ENCODE measurements at places on chromosomes 13 and 19.

DNA sequence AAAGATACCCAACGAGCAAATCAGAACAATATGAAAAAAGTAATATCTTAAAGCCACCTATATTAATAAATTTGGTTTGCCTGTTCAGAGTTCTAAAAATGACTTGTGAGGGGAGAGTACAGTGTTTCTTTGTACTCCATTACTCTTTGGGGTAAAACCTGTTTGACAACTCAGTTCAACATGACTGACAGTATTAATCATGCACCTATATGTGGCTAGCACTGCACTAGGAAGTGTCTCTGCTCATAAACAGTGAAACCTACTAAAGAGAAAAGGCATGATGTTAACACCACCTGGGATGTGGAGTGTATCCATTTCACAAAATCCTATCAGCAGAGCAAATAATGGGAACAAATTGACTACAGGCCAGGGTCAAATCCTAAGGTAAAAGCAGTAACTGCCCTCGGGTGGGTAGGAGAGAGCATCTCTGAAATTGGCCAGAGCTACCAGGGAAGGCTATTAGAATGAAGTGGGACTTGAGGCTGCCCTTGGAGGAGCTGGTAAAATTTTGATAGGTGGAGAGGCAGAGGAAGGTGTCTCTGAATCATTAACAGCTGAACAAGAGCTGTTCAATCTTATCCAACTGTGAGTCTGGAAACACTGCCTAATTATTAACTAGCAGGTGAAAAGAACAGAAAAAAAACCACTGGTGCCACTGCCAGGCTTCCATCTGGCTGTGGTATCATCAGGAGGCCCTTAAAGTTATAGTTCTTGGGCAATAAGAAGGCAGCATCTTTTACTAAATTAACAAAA is 365.1 kb downstream of the DNAJC15 start:
- DNase-seq: no peak

DNA sequence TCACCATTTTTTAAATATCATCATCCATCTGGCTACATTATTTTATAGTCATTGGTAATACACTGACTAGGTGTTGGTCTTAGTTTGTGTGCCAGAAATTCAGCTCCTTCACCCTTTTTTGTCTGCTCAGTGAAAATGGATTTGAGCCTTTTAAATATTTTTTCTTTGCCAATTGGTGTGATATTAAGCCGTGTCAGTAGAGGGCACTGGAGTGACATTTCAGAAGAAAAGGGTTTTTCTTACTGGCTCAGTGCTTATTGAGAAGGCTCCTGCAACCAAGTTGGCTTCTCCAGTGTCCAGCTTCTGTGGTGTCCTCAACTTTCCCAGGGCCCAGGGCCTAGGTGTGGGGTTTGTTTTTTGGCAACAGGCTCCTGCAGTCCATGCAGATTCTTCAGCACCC is 546.6 kb downstream of the DACH1 start:
- peak; percentile 41 for DNase-seq

DNA sequence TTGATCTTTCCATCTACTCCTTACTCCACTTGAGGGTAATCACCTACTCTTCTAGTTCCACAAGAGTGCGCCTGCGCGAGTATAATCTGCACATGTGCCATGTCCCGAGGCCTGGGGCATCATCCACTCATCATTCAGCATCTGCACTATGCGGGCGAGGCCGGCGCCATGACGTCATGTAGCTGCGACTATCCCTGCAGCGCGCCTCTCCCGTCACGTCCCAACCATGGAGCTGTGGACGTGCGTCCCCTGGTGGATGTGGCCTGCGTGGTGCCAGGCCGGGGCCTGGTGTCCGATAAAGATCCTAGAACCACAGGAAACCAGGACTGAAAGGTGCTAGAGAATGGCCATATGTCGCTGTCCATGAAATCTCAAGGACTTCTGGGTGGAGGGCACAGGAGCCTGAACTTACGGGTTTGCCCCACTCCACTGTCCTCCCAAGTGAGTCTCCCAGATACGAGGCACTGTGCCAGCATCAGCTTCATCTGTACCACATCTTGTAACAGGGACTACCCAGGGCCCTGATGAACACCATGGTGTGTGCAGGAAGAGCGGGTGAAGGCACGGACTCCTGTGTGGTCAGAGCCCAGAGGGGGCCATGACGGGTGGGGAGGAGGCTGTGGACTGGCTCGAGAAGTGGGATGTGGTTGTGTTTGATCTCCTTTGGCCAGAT is 2.7 kb upstream of the KLK2 start:
- DNase-seq: no peak

DNA sequence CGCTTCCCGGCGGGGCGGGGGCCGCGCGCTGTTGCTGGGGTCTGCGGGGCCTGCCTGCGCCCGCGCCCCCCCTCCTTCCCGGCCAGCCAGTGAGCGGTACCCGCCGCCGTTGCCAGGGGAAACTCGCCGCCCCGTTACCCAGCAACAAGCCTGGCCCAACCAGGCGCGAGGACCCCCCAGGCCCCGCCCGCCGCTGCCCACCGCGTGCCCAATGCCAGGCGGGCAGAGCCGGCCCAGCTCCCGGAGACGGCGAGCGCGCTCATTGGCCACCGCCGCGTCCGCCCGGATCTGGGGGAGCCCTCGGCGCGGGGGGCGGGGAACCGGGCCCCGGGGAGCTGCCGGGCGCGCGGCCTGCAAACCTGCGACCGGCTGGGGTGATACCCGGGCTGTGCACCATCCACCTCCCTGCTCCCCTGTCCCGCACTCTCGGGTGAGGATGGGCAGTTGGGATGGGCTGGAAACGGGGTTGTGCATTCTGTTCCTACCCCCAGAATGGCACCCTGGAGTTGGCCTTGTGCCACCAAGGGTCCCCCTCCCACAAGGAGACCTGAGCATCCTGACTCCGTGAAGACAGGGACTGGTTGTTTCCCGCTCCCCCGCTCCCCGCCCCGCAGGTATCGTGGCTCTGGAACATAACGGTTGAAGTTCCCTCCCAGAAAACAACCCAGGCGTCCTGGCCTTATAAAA is 8.8 kb upstream of the BBC3 start:
- DNase-seq: peak; percentile 53

GRCh38 chr19:10643968-10644259 is 10.2 kb upstream of the ILF3 start:
- no peak for DNase-seq

- DNase-seq: no peak
Observed at GRCh38 chr19:2083174-2083854, 12.8 kb downstream of the MOB3A start.

DNA sequence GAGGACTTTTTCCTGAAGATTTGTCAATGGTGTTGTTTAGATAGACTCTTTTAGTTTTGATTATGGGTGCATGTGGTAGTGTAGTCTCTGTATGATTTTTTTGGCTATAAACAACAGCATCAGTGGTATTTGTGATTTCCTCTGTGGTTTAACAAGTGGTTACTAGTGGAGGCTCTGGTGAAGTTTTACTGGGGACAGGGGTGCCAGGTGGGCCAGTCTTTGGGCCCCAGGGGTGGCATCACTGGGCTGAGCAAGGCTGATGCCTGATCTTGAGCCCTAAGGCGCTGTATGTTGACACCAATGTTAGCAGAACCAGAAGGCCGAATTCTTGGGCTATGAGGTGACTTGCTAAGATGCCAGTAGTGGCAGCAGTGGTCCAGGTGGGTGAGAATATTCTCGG is 811.4 kb downstream of the DACH1 start:
- no peak for DNase-seq

GRCh38 chr19:789701-790060 is 7.6 kb upstream of the PTBP1 start:
- DNase-seq: no peak

- DNase-seq: peak; percentile 88
Observed at GRCh38 chr19:34254046-34254697, at the start of gene GARRE1. Gene GARRE1, plus strand, starts transcription at chr19:34254554. Its CDS starts 45,920 bp downstream, at chr19:34300474.

- no peak for DNase-seq
Observed at GRCh38 chr19:16446724-16447368, 24.9 kb downstream of the EPS15L1 start.
